ENCODE measurements at places on chromosomes 16 and 17.

GRCh38 chr17:48791128-48792032 is 25.6 kb downstream of the TTLL6 start:
- no peak for DNase-seq

DNA sequence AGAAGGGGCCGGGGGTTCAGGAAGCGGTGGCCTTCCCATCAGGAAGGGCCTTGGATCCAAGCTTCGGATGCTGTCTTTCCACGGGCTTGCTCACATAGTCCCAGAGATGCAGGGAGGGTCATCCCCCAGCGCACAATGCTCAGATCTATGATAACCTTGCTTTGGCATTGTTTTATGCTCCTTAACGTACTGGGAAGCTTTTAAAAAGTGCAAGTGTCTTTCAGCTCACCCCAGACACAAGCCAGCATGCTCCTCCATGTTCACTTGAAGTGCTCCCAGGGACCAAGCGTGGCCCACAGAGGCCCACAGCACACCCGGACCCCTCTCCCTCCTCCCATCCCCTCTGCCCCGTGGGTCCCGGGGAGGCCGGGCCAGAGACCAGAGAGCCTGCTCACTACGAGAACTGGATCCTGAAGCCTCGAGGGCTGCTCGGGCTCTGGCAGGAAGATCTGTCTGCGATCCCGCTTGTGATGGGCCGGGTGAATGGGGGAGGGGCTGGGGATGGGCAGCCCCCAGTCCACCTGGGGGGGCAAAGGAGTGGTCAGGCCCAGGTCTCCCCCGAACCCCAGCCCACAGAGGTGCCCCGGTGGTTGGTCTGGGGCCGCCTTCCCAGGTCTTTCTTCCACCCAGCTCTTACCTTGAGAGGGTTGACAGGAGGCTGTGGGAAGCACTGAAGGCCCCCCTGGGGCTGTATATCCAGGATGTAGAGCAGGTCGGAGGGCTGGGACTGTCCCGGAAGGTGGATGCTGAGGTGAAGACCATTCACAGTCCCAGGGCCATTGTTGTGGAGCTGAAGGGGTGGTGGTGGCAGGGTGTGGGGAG is 11.8 kb upstream of the FAM171A2 start:
- DNase-seq = no peak

DNA sequence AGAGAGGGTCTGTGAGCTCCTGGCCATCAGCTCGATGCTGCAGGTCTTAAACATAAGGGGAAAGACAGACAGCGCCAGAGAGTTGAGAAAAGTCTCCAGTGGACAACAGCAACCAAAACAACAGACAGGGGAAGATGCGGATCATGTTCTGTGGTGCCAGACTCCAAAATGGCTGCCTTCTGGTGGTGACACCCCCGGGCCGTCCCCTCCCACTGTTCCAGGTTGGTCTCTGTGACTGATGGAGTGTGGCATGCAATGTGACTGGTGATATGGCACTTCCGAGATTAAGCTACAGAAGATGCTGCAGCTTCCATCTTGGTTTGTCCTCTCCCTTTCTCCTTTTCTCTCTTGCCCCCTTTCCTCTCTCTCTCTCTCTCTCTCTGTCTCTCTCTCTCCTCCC is 40.4 kb upstream of the RBFOX3 start:
- DNase-seq = no peak

GRCh38 chr17:78791840-78792709 is 10.0 kb upstream of the CYTH1 start:
- no peak for DNase-seq

GRCh38 chr16:77214411-77215138 is 15.4 kb downstream of the SYCE1L start:
- DNase-seq = no peak

- DNase-seq = no peak
These were observed 18.1 kb upstream of the ARL2BP start for GRCh38 chr16:57226701-57227621.

- DNase-seq = no peak
These were observed 180.1 kb downstream of the PRKCB start for GRCh38 chr16:24015923-24016322.

Measured in activated CD4-positive, CD25-positive, alpha-beta regulatory T cell treated with anti-CD3 and anti-CD28 coated beads, Interleukin-2, amount 50 U/mL, for 16 hours (primary cell).